Right cardiac atrium (tissue), 5 donors: ENCODE measurements at places on chromosomes 6 and 20. TPM values are rescaled to one million over a fixed set of nuclear protein-coding genes. Genes with fewer than 3 reads are reported as not detected.

GRCh38 chr20:47352332-47353238 lies 3.9 kb downstream of the ZMYND8 start:
- peak; percentile 33 for DNase-seq

GRCh38 chr6:156231026-156231765 lies 546.0 kb upstream of the ARID1B start:
- DNase-seq: no peak

OR2H2 gene
- not detected for total RNA-seq

- DNase-seq: no peak
These were observed 50.1 kb downstream of the HDDC2 start for GRCh38 chr6:125251516-125252220.

THBD gene
- total RNA-seq: 17.4 TPM

- no peak for DNase-seq
These were observed 6.0 kb downstream of the SYTL3 start for GRCh38 chr6:158655569-158656450.

GRCh38 chr20:34864216-34864615 lies 8.4 kb downstream of the GGT7 start:
- no peak for DNase-seq

DNA sequence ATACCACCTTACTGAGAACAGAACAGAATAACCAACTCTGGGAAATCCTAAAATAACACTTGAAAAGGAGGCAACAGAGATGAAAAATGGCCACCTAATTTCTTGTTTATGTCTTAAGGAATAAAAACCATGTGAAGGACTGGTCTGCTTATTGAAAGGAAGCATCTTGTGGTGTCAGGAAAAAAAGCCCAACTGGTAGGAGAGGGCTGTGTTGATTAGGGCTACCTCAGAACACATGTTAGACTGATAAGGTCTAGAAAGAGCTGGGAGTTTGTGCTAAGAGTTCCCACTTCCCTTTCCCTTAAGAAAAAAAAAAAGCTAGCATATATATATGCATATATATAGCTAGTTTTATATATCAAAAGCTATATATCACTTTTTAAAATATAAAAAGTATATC lies 425.3 kb upstream of the BTBD3 start:
- DNase-seq: no peak

DNA sequence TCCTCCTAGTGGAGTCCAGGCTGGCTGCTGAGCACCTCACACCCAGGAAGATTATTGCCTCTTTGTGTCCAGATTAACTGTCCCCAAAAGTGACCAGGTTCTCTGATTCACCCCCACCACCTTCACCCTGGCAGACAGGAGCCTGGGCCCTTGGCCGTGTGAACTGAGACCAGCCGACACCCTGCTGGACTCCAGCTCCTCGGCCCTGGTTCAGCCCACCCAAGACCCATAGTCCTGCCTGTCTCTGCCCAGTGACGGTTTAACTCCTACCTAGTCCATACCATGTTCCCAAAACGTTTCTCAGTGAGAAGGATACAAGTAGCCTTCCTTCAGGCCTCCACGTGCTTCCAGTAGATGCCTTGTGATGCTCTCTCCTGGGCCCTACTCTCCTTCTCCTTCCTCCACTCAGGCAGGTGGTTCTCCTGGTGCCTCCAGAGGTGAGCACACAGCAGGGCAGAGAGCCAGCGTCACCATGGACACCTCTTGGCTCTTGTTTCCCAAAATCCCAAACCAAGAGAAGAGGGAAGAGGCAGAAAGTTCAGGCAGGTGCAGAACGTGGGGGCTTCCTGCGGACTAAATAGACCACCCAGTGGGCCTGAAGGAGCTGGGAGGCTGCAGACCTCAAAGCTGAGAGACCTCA lies 134.4 kb upstream of the CST7 start:
- no peak for DNase-seq

DNA sequence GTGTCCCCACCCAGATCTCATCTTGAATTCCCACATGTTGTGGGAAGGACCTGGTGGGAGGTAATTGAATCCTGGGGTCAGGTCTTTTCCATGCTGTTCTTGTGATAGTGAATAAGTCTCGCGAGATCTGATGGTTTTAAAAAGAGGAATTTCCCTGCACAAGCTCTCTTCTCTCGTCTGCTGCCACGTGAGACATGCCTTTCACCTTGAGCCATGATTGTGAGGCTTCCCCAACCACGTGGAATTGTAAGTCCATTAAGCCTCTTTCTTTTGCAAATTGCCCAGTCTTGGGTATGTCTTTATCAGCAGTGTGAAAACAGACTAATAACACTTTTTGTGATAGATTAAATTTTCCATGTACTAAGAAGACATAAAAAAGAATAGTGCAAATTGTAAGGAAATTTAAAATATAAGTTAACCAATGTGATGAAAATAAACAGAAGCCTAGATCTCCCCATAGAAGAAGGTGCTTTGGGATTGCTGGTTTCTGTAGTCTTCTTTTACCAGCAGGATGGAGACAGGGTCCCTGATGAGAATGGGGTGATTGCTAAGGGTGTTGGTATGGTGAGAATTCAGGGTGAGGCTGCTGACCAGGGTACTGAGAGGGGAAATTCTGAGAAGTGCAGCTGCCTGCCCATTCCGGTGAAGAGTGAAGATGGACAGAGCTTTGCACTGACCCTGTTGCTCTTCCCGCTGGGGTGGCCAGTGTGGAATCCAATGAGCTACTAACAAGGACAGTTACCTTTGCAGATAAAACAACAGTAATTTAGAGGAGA lies 50.7 kb downstream of the BMP2 start:
- no peak for DNase-seq

PRICKLE4 gene
- 2.8 TPM for total RNA-seq

BPIFB1 gene
- not detected for total RNA-seq

TRIM31 gene
- not detected for total RNA-seq

DNA sequence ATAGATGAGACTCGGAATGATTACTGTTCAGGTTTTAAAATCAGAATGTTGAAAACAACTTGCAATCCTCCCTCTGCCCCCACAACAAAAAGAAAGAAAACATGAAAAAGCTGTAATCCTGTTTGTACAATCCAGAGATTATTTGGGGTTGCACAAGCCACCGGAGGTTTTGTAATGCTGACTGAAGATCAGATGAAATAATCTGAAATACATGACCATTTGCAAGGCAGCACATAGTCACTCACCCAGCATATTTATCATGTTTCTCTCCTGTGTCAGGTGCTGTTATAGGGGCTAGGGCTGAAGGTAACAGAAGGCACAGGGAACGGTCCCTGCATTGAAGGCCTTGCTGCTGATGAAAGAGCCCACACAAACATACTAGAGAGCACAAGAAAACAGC lies 85.3 kb downstream of the SIM1 start:
- no peak for DNase-seq

DNA sequence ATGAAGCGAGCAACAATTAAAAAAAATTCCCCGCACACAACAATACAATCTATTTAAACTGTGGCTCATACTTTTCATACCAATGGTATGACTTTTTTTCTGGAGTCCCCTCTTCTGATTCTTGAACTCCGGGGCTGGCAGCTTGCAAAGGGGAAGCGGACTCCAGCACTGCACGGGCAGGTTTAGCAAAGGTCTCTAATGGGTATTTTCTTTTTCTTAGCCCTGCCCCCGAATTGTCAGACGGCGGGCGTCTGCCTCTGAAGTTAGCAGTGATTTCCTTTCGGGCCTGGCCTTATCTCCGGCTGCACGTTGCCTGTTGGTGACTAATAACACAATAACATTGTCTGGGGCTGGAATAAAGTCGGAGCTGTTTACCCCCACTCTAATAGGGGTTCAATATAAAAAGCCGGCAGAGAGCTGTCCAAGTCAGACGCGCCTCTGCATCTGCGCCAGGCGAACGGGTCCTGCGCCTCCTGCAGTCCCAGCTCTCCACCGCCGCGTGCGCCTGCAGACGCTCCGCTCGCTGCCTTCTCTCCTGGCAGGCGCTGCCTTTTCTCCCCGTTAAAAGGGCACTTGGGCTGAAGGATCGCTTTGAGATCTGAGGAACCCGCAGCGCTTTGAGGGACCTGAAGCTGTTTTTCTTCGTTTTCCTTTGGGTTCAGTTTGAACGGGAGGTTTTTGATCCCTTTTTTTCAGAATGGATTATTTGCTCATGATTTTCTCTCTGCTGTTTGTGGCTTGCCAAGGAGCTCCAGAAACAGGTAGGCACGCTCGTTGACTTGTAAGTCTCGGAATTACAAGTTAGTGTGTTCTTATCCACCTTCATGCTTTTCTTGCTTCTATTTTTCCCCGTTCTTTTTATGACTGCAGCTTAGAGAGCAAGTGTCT lies at the start of gene EDN1:
Gene EDN1, plus strand, starts transcription at position 429 of the 888 bp plus-strand sequence. Its CDS starts 269 bp downstream, at position 698.
- DNase-seq: peak; percentile 90

GRCh38 chr6:151043944-151044343 lies 178.4 kb downstream of the MTHFD1L start:
- no peak for DNase-seq

- peak; percentile 58 for DNase-seq
These were observed 1.9 kb downstream of the DDR1 start for GRCh38 chr6:30885999-30886896.

CAGE1 gene
- total RNA-seq: 0.17 TPM

GRCh38 chr20:48065833-48066232 lies 280.6 kb upstream of the SULF2 start:
- DNase-seq: no peak

GRCh38 chr6:14511061-14511586 lies 393.6 kb downstream of the CD83 start:
- no peak for DNase-seq

RIPPLY2 gene
- total RNA-seq: not detected

SLC16A10 gene
- total RNA-seq: 5.0 TPM

DNA sequence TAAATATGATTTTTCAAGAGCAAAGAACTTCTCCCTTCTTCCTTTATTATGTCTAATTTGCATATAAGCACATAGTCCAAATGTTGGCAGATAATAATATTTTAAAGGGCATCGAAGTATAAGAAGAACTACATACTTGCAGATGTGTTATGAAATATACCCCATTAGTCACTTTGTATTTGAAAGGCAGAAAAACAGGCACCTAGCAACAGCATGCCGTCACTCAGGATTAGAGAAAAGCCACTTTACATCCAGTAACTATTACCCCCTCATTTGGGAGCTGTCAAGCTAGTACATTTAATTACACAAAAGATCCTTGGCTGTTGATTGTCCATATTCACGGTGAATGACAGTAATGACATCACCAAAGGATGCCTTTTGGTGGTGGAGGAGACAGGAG lies 99.3 kb upstream of the ARMC2 start:
- DNase-seq: no peak

DNA sequence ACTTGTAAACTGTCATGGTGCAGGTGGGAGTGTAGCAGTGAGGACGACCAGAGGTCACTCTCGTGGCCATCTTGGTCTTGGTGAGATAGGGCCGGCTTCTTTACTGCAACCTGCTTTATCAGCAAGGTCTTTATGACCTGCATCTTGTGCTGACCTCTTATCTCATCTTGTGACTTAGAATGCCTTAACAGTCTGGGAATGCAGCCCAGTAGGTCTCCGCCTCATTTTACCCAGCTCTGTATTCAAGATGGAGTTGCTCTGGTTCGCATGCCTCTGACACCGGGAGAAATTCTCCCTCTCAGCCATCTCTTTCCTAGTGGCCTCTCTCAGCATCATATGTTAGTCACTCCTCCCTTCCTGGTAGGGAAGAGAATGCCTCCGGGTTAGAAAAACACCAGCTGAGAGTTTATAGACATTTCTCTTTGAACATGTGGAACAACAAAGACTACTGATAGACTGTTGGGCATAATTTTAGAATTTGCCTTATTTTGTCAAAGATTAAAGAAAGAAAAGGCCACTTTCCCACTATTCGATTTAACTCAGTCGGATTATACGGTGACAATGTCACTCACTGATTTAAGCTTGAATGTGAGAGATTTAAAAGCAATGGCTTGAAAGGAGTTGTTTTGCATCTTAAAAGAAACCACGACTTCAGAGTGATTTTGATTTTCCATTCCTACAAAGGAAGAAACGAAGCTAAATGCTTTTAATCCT lies 67.9 kb upstream of the SNX9 start:
- no peak for DNase-seq

- no peak for DNase-seq
These were observed 67.4 kb upstream of the BMP2 start for GRCh38 chr20:6699921-6700562.

- no peak for DNase-seq
These were observed 52.2 kb downstream of the MANEA start for GRCh38 chr6:95629551-95629950.

GRCh38 chr6:63803371-63803770 lies 167.8 kb downstream of the PHF3 start:
- DNase-seq: no peak

GRCh38 chr6:54193560-54193959 lies 82.3 kb downstream of the MLIP start:
- no peak for DNase-seq

TSHZ2 gene
- 6.9 TPM for total RNA-seq

PRL gene
- total RNA-seq: not detected

- DNase-seq: no peak
These were observed 279.1 kb upstream of the THEMIS start for GRCh38 chr6:128179876-128180438.

DNAJC5 gene
- 43.1 TPM for total RNA-seq

GRCh38 chr6:34547701-34548644 lies 8.2 kb downstream of the SPDEF start:
- DNase-seq: no peak

GNRH2 gene
- not detected for total RNA-seq

DNA sequence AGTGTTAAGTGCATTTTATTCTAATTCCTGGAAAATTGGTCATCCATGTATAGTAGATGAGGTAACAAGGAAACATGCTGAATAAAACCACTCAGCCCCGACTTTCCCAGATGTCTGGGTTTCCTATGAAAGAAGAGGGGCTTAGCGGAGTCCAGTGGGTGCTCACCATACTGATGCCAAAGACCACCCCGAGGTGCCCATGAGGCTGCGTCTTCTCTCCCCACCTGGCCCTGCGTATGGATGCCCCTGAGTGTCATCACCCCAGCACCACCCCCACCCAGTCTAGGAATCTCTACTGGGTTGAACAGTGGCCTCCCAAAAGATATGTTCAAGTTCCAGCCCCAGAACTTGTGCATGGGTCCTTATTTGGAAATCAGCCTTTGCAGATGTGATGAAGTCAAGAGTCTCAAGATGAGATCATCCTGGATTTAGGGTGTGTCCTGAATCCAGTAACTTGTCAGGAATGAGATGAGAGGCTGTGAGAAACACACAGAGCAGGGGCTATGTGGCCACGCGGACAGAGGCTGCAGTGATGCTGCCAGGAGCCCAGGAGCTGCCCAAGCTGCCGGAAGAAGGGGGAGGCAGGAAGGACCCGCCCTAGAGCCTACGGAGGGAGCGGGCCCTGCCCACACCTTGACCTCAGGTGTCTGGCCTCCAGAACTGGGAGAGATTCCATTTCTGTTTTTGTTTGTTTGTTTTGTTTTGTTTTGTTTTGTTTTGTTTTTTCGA lies 124.6 kb upstream of the CDH4 start:
- no peak for DNase-seq

PKHD1 gene
- total RNA-seq: not detected

- DNase-seq: no peak
These were observed 14.6 kb upstream of the HLA-G start for GRCh38 chr6:29813066-29813465.

GRCh38 chr6:42103753-42104094 lies 38.7 kb downstream of the C6orf132 start:
- DNase-seq: no peak

PDCD2 gene
- 26.1 TPM for total RNA-seq

DNA sequence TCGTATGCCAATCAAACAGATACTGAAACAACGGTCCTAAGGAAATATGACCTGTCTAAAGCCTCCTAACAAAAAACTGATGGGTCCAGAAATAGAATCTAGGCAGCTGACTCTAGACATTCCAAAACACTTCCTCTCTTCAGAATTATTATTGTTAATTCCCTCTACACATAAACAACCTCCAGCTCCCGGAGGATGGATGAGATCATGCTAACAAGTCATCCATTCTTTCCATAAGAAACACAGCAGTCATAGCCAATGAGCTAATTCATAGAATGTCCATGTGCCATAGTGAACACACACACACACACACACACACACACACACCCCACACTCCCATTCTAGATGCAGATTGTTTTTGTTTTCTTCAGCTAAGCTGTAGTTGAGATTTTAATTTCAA lies 44.3 kb downstream of the HDGFL1 start:
- no peak for DNase-seq
